ENCODE measurements at places on chromosomes 5 and 9.

- DNase-seq: no peak
Observed at GRCh38 chr9:91803151-91803940, 146.7 kb downstream of the ROR2 start.

- no peak for DNase-seq
Observed at GRCh38 chr9:113712053-113712452, 164.1 kb upstream of the ZNF618 start.

DNA sequence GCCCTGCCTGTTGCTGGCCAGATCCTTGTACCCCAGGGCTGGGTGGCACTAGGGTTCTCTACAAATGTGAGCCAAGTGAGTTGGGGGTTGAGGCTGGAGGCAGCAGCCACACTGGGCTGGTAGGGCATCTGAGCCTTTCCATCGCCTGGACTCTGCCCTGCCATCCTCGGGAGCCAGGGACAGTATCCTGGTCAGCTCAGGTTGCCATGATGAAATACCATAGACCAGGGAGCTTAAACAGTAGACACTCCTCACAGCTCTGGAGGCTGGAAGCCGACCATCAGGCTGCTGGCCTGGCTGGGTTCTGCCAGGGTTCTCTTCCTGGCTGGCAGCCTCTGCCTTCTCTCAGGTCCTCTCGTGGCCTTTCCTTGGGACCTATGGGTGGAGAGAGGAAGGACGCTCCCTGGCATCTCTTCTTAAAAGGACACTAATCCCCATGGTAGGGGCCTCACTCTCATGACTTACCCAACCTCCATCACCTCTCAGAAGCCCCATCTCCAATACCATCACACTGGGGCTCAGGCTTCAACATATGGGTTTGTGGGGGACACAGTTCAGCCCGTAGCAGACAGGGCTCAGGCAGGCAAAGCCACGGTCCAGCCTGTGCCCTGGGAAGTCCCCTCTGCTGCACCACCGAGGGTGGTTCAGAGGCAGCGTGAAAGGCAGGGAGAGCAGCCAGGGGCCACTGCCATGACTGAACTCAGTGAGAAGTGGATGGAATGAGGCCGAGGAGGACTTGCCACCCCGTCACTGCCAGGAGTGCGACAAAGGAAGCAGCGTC is 50.1 kb downstream of the HMCN2 start:
- DNase-seq: no peak

- no peak for DNase-seq
Observed at GRCh38 chr5:151225475-151225874, 1.6 kb upstream of the CCDC69 start.

GRCh38 chr5:149932445-149933350 is 11.9 kb downstream of the PDE6A start:
- DNase-seq: no peak

GRCh38 chr5:14216902-14217301 is 73.8 kb downstream of the TRIO start:
- DNase-seq: no peak

DNA sequence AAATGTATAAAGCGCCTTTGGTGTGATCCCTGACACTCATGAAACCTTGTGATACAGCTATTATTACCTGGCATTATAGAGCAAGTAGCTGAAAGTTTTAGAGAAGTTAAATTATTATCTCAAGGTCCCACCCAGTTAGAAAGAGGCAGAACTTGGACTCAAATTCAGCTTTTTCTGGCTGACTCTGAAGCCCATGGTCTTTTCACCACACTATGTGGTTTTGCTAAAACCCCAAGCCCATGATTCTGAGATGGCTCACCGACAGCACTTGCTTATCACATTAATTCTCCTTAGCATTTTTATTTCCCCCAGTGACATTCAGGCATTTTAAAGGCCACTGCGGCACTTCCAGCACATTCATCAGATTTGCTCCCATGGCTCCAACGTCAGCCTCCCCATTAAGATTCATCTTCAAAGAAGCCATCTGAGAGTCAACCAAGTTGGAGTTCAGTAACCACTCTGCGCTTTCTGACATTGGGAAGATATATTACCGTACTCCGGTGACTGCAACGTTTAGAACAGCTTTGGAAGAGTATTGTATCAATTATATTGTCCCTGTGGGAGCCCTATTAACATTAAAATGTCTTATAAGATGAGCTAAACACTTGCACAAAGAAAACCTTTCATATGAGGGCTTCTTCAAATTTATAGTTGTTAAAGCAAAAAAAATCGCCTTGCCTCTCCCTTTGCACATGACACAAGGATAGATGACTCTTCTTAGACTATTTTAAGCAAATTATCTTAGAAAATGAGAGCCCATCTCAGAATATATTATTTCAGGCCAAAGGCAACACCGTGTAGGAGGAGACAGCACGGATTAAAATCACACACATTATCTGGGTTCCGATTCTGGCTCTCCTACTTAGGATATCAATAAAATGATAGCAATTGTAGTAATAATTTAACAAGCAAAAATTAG is 638.1 kb downstream of the ACTL7B start:
- DNase-seq: no peak

DNA sequence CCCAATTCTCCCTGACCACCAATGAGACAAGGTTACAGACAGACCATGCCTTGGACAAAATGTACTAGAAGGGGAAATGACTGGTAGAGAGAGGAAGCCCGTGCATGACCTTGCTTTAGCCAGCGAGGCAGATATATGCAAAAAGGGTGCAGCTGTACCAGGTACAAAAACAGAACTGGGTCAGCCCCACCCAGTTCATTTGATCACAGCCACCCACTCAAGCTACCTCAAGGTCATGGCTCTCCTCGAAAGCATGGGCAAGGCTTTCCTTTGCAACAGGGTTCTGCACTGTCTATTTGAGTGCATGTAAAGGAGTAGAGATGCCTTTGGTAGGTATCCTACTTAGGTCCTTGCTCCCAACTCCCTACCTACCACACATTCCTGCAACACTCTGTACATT is 33.3 kb downstream of the TLE1 start:
- DNase-seq: no peak

DNA sequence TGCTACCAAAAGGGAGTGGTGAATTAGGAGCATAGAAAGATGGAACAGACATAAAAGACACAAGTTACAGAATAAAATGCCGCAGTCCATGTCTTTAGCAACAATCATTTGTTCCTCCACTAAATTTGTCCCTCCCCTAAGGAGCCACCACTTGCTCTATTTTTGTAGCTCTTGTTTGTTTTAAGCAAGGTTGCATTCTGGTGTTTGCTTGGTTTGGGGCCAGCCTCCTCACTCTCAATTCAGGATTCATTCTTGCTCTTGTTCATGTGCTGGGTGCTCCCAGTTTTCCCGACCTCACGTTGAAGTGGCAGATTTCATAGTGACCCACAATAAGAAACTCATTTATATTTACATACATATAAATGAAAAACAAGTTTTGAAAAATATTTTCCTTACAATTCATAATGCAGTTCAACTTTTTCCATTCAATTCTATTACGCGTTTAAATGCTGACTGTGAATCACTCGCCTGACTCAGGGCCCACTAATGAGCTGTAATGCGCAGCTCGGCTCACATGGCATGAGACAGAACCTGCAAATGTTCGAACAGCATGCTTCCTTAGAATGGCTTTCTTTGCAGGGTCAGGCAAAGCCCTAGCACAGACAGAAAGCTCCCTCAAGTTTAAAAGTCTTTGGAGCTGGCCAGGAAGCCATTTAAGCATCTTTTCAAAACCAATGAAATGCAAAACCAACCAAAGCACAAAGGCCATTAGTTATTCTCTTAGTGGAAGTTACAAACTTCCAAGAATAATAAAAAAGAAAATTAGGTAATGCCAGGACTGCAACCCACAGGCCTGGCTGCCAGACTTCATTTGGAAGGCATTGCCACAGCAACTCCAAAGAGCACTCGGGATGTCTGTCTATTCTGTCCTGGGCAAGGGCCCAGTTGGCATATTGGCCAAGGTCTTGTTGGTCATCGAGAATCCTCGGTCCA is 41.7 kb downstream of the RETREG1 start:
- DNase-seq: peak; percentile 93

GRCh38 chr5:41408676-41409443 is 101.5 kb downstream of the PLCXD3 start:
- peak; percentile 78 for DNase-seq

- DNase-seq: no peak
Observed at GRCh38 chr9:120935383-120935857, 8.8 kb upstream of the TRAF1 start.

GRCh38 chr5:1521671-1522600 is 1.8 kb downstream of the LPCAT1 start:
- DNase-seq: peak; percentile 39

DNA sequence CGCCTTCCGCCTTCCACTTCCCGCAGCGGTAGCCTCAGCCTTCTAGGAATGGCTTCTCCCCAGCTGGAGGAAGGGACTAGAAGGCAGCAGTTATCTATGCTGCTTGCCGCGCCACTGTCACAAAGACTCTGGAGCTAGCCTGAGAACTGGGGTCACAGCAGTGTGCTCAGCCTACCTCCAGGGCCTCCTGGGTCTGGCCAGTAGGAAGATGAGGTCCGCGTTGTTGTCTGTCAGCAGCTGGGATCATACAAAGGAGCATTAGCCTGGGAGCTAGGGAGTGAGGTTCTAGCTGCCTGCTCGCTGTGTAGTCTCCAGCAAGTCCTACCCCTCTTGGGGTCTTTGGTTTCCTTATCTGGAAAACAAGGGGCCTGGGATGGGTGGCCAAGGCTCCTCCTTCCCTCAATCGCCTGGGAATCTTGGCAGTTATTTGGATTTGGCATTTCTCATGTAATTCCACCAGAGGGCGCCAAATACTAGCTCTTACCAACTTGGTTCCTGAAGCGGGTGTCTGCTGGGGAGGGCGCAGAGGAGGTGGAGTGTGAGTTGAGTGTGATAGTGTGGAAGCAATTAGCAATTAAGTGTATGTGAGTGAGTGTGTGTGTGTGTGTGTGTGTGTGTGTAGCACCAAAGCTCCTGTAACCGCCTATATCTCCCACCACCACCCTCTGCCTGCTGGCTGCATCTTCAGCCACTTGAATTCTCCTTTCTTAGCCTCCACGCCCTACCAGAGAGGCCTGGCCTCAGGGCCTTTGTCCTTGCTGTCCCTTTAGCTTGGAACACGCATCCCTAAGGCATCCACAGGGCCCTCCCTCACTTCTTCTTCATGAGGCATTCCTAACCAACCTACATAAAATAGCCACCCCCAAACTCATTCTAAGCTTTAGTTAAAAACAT is 97.1 kb downstream of the ENTREP1 start:
- peak; percentile 36 for DNase-seq

GRCh38 chr9:130692321-130692720 is 1.3 kb upstream of the EXOSC2 start:
- no peak for DNase-seq

GRCh38 chr5:10409504-10409903 is 32.2 kb upstream of the ROPN1L start:
- no peak for DNase-seq

DNA sequence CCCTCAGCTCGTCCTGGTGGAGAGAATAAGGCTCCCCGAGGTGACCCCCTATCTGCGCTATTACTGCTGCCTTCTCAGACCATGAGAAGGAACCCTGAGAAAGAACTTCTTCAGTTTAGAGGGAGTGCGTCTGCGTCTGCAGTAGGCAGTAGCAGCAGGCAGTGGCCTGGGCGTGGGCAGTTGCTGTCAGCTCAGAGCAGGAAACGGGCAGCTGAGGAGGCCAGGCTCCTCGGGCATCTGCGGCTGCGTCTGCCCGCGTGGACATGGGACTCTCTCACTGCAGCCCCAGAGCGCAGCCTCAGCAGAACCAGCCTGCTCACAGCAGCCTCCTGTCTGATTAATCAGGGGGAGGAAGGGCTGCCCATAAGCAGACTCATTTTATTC is 49.8 kb upstream of the FCN1 start:
- no peak for DNase-seq

- no peak for DNase-seq
Observed at GRCh38 chr5:6961837-6962635, 248.8 kb downstream of the TENT4A start.

DNA sequence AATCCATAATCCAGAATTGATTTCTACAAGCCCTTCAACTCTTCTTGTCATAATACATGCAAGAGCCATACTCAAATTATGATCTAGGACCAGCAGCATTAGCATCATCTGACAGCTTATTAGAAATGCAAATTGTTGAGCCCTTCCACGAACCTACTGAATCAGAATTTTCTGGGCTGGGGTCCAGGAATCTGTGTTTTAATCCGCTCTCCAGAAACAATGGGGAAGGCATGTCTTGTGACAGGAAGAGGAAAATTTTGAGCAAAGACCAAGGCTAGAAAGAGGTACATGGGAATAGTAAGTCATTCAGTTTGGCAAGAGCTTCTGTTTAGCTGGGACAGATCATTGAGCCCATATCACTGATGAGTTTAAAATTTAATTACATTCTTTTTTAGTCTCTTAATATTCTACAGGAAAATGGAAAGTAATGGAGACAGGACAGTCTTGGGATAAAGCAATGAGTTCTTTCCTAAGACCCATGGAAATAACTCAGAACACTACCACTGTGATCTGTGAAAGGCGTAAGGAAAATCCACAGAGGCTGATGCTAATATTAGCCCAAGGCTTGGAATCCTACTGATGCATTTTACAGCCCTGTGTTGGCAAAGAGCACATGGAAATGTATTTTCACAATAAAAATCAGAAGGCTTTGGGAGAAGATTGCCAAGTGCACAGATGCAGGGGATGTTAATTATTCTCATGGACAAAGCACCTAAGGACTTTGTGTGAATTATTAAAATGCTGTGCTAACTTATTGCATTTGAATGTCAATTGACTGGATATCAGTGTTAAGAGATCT is 73.7 kb upstream of the STK32A start:
- DNase-seq: no peak

- no peak for DNase-seq
Observed at GRCh38 chr5:318931-319601, 2.4 kb upstream of the AHRR start.

DNA sequence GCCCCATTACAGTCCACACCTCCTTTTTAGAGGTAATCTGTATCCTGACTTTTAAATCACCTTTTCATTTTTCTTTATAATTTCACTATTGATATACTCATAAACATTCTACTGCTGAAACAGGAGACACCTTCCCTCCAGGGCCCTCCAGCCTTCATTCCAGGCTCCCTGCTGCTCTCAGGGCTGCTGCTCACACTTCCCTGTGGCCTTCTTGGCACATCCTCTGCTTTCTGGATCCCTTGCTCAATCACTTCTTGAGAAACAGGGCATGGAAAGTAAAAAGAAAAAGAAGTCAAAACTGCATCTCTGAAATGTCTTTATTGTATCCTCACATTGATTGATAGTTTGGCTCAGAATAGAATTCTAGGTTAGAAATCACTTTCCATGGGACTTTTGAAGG is 19.3 kb upstream of the WNT8A start:
- no peak for DNase-seq

- peak; percentile 96 for DNase-seq
Observed at GRCh38 chr5:109455598-109456096, 45.9 kb upstream of the PJA2 start.

GRCh38 chr9:90789862-90790261 is 11.8 kb upstream of the SYK start:
- no peak for DNase-seq

- no peak for DNase-seq
Observed at GRCh38 chr5:62432621-62433064, 20.1 kb downstream of the IPO11 start.

- DNase-seq: no peak
Observed at GRCh38 chr5:74072646-74073045, 446.6 kb downstream of the ARHGEF28 start.

GRCh38 chr5:153525536-153525935 is 35.1 kb downstream of the GRIA1 start:
- DNase-seq: no peak
